ENCODE measurements at places on chromosomes 13 and 19. TPM values are rescaled to one million over a fixed set of nuclear protein-coding genes. Genes with fewer than 3 reads are reported as not detected.
A peak's percentile ranks its signal among the peaks of the same experiment; 100 is the strongest.

GRCh38 chr13:101681834-101682233 lies 229.4 kb downstream of the ITGBL1 start:
- no peak overlapping the region for H3K27ac ChIP-seq
- no peaks in the 10 kb centered on the region for H3K27me3 ChIP-seq
- DNase-seq = no peak
- no peaks in the 10 kb centered on the region for H3K36me3 ChIP-seq

GRCh38 chr19:18794029-18794313 lies 2.9 kb upstream of the COMP start:
- H3K27ac ChIP-seq = no peak overlapping the region
- H3K4me1 ChIP-seq = peaks cover 5% of the 10 kb centered on the region
- H3K4me3 ChIP-seq = no peak overlapping the region
- no peak for DNase-seq
- peaks cover 58% of the 10 kb centered on the region for H3K27me3 ChIP-seq

- H3K27ac ChIP-seq = no peak overlapping the region
- peaks cover under 1% of the 10 kb centered on the region for H3K36me3 ChIP-seq
- DNase-seq = no peak
- H3K4me1 ChIP-seq = no peaks in the 10 kb centered on the region
- H3K27me3 ChIP-seq = no peaks in the 10 kb centered on the region
- no peak overlapping the region for H3K4me3 ChIP-seq
Measured at GRCh38 chr19:16801600-16802013, 27.6 kb upstream of the SIN3B start.

- no peak for DNase-seq
- H3K4me3 ChIP-seq = no peak overlapping the region
- no peak overlapping the region for H3K27ac ChIP-seq
Measured at GRCh38 chr19:47603706-47604565, 5.0 kb upstream of the BICRA start.

DNA sequence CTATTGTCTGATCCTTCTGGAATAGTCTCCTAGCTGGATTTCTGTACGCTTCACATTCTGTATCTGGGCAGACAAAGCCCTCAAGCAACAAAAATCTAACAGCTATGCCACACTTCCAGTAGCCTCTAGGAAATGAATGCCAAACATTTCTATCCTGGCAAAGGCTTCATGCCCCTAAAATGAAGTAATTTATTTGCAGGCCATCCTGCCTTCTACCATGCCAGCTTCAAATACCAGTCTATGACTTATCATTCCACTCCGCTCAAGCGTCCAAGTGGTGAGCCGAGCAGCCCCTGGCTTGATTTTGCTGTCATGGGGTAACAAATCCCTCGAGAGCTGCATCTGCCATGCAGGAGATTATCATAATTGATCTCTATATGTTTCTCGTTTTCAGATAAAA lies 86.9 kb downstream of the LHFPL6 start:
- H3K4me3 ChIP-seq = no peak overlapping the region
- DNase-seq = no peak
- peaks cover 2% of the 10 kb centered on the region for H3K27me3 ChIP-seq
- no peaks in the 10 kb centered on the region for H3K4me1 ChIP-seq
- H3K36me3 ChIP-seq = no peaks in the 10 kb centered on the region
- H3K27ac ChIP-seq = no peak overlapping the region

DNA sequence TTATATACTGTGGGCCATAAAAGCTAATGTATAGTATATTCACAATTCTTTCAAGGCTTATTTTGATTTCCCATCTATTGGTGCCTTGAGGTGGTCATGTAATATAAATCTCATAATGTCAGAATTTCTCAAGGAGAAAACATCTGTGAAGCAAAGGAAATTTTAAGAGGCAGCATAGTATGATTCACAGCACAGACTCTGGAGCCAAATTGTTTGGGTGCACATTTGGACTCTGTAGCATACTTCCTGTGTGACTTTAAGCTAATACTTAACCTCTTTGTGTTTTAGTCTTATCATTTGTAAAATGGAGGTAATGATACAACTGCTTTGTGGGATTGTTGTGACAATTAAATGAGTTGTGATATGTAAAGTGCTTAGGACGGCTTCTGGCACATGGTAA lies 67.6 kb downstream of the PIBF1 start:
- peaks cover 33% of the 10 kb centered on the region for H3K36me3 ChIP-seq
- DNase-seq = no peak
- H3K4me1 ChIP-seq = no peaks in the 10 kb centered on the region
- H3K27ac ChIP-seq = no peak overlapping the region
- no peaks in the 10 kb centered on the region for H3K27me3 ChIP-seq

The ODAD3 gene
- total RNA-seq = 0.24 TPM

DNA sequence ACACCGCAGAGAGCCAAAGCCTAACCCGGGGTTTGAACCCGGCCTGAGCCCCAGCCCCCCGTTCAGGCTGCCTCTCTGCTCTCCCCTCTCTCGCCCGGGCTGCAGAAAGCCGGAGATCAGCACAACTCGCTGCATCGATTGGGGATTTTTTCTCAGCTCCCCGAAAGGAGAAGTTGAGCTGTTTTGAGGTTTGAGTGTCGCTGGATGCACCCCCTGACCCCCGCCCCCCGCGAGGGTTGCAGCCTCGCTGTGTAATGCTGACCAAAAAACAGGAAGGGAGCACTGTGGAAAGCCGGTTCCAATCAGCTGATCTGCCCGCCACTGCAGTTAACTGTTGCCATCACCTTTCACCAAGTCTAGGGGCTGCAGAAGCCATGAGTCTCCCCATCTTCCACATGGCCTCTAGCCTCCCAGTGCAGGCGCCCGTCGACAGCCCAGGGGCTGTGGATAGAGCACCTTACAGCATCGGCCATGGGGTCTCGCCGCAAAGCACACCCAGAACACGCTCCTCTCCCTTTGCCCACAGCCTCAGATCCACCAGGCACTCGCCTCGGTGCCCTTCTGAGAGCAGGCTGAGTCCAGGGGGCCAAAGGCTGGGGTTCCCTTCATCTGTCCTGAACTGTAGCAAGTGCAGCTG lies 34.5 kb downstream of the MYO9B start:
- H3K27me3 ChIP-seq = no peaks in the 10 kb centered on the region
- peak; percentile 61 for DNase-seq
- peaks cover 30% of the 10 kb centered on the region for H3K4me1 ChIP-seq
- peaks cover 44% of the 10 kb centered on the region for H3K36me3 ChIP-seq
- peak overlapping the region; percentile 42 for H3K4me3 ChIP-seq
- H3K27ac ChIP-seq = peak overlapping the region; percentile 49

DNA sequence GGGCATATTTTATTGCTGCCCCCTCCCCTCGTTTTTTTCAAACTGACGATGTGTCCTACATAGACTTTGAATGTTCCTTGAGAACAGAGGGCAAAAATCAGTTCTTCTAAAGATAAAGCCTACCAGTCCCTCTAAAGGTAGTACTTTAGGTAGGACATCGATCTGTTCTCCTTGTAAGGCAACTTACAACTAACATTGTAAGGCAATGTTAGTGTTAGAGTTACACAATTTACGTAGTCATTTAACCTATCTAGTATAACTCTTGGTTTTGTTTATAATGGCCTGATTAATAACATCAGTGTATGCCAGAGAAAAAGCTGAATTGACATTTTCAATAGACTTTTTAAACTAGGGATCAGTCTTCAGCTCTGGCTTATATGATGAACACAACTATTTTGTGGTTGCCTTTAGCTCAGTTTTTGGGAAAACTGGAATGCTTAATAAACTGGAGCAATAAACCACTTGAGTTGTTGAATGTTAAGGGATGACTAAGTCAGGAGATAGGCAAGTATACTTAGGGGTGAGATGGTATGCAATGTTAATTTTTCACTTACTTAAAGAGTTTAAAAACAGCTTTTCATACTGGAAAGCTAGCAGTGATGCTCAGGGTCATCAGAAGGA lies 2.2 kb downstream of the NDFIP2 start:
- peaks cover 58% of the 10 kb centered on the region for H3K36me3 ChIP-seq
- peak overlapping the region; percentile 83 for H3K4me3 ChIP-seq
- H3K4me1 ChIP-seq = peaks cover 73% of the 10 kb centered on the region
- peaks cover 3% of the 10 kb centered on the region for H3K27me3 ChIP-seq
- peak overlapping the region; percentile 92 for H3K27ac ChIP-seq

- DNase-seq = peak; percentile 77
- peaks cover 13% of the 10 kb centered on the region for H3K4me1 ChIP-seq
- H3K27me3 ChIP-seq = peaks cover 18% of the 10 kb centered on the region
- no peak overlapping the region for H3K27ac ChIP-seq
- H3K36me3 ChIP-seq = no peaks in the 10 kb centered on the region
- peak overlapping the region; percentile 82 for H3K4me3 ChIP-seq
Measured at GRCh38 chr19:43798546-43799409, 3.5 kb downstream of the LYPD5 start.

The CBY2 gene
- not detected for total RNA-seq

DNA sequence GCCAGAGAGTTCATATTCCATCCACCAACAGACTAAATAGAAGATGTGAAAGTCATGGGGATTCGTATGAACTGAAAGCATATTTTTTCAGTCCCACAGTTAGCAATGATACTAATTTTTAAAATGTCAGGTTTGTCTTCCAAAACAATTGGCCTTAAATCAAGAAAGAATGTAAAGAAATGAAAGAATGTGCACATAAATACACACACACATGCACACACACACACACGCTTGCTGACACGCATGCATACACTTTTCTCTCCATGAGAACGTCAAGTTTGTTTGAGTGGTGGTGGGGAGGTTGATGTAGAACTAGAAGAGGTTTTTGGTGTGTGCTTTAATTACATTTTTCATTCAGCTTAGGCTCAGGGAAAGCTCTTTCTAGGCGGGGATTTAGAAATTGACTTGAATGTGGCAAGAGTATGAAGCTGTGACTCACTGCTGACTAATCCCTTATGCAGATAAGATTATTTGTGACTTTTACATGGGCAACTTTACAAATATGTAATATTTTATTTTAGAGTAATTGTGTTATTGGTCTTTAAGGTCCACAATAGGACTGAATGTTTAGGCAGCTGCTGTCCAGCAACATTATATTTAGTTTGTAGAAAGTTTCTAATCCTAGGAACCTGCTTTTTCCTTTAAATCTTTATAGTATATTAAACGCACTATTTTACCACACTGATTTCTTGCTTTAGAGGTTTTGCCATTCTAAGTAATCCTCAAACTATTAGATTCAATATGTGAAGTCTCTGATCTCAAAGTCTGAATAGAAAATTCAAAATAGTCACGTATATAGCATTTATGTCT lies 18.8 kb downstream of the FLT1 start:
- peaks cover 15% of the 10 kb centered on the region for H3K4me1 ChIP-seq
- no peak for DNase-seq
- H3K4me3 ChIP-seq = no peak overlapping the region
- H3K27ac ChIP-seq = no peak overlapping the region
- H3K36me3 ChIP-seq = peaks cover 3% of the 10 kb centered on the region

DNA sequence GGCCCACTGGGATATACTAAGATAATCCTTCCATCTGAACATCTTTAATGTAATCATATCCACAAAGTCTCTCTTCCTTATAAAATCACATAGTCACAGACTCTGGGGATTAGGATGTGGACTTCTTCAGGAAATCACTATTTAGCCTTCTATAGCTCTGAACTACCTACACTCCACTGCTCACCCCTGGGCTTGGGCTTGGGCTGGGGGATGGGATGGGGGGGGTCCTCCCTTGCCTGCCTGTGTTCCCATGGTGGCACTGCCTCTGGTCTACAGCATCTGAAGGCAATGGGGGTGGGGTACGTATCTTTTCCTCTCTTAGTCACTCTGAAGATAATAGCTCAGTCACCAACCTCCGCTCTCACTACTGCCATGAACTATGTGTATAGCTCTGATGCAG lies 67.8 kb upstream of the SERTM1 start:
- H3K4me3 ChIP-seq = no peak overlapping the region
- no peak for DNase-seq
- H3K27me3 ChIP-seq = no peaks in the 10 kb centered on the region
- H3K36me3 ChIP-seq = no peaks in the 10 kb centered on the region

- H3K4me1 ChIP-seq = peaks cover 10% of the 10 kb centered on the region
- peak; percentile 88 for DNase-seq
- peaks cover 13% of the 10 kb centered on the region for H3K27me3 ChIP-seq
- H3K4me3 ChIP-seq = no peak overlapping the region
Measured at GRCh38 chr19:55418185-55418584, 10.6 kb upstream of the UBE2S start.

GRCh38 chr19:40025938-40026596 lies 29.2 kb downstream of the ZNF546 start:
- H3K4me3 ChIP-seq = no peak overlapping the region
- H3K27me3 ChIP-seq = no peaks in the 10 kb centered on the region
- peaks cover 23% of the 10 kb centered on the region for H3K36me3 ChIP-seq
- H3K4me1 ChIP-seq = no peaks in the 10 kb centered on the region
- no peak for DNase-seq

All from activated CD4-positive, alpha-beta T cell treated with anti-CD3 and anti-CD28 coated beads, Interleukin-2, amount 10 ng/mL, durations not matched to agents 24 days and 14 days (primary cell).